NCI-H187 (cell line): ENCODE measurements at places on chromosomes 12 and 14.

GRCh38 chr12:67377541-67377940, 108.4 kb downstream of the CAND1 start:
- no peak for DNase-seq

GRCh38 chr14:26204728-26205479, 392.9 kb downstream of the NOVA1 start:
- DNase-seq = no peak

DNA sequence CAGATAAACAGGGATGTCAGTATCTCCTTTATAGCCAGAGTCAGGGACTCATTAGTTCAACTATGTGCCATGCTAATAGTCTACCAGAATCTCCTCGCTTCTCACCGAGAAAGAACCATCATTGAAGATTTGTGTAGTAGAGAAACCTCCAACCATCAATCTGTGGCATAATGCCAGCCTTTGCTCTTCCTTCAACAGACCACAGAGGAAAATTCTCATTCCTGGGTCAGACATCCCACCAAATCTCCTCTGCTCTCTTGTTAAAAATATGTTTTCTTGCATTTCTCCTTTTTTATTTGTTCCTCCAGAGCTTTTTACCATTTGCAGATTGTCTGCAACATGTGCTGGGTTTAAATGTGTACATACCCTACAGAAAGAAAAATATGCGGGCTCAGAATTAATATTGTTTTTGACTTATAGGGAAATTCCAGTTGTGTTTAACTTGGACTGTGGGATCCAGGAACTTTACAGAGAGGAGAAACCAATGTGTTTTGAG, 64.9 kb downstream of the LLPH start:
- no peak for DNase-seq

GRCh38 chr12:30440826-30441602, 254.7 kb downstream of the IPO8 start:
- DNase-seq = no peak

DNA sequence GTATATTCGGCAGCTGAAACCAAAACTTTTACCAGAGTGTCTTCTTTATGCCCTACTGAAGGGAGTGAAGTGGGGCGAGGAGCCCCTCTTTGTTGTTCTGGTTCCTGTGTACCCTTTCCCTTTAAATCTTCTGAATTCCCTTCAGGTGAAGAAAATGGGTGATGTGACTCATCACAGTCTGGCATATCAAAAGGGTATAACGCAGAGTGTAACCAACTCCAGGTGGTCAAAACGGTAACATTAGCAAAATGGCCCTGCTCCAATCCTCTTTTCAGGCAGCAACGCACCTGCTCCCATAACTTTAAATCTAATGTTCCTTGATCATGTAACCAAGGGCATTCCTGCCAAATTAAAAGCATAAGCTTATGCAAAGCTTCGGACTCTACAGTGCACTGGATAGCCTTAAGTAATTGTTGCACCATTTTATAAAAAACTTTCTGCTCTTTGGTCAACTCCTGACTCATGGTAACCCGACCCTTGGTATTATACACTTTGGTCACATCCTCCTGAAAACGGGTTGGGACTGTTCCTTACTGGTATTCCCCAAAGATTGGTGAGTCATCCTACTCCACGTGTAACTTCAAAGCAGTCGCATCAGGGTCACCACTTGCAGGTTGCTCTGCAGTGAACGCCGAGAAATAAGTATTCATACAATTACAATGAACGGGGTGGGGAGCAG, 83.1 kb downstream of the KCNMB4 start:
- DNase-seq = no peak

DNA sequence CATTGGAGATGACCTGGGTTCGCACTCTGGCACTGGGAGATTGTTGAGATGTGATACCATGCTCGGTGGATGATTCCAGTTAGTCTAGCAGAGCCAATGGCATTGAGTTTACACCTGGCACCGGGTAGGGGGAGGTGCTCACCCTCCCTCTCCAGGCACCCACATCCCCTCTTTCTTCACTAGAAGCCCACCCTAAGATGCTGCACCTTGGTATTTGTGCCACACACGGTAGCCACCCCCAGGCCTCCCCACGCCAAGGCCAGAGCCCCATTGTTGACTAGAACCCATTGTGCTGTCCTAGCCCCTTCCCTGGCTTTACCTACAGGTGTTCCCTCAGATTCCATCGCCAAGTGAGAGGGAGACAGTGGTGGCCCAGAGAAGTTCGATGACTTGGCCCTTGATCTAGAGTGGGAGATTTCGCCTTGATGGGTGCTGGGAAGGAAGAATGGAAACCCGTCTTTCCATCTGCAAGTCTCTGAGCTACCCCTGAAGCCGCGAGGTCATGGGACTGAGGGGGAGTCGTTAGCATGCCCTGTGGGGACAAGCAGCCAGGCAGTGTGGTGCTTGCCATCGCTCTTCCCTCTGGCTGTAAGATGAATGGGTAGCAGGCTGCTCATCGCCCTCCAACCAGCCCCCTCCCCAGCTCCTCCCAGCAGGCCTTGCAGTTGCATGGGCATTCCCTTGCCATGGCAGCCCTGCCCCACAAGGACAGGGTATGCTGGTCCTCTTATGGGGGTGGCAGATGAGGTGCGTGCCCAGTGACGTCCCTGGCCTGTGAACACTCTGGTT, 8.7 kb downstream of the CCND2 start:
- DNase-seq = no peak

DNA sequence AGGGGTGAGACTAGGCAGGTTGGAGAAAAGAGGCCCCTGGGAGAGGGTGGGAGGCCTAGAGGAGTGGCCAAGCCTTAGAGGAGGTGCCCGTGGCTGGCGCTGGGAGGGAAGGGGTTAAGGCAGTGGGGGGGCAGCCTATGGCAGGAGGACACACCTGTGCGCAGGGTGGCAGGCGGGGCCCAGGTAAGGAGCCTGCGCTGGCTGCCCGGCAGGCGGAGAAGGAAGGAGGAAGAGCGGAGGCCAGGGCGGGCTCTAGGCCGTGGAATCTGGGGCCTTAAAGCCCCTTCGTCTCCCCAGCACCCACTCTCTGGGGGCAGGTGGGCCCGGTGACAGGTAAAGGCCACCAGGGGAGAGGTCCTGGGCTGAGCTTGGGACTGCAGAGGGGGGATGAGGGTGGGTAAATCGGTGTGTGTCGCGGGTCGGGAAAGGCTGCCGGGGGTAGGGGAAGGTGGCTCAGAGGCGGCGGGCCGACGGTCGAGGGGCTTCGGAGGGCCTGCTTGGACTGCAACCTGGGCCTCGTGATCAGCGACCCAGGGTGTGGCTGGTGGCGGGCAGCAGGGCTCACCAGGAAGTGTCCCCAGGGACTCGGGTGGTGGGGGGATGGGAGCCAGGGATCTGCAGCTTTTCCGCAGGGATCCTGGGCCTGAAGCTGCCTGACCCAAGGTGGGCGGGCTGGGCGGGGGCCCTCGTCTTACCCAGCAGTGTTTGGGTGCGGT, 7.3 kb downstream of the PHB2 start:
- DNase-seq = peak; percentile 80

DNA sequence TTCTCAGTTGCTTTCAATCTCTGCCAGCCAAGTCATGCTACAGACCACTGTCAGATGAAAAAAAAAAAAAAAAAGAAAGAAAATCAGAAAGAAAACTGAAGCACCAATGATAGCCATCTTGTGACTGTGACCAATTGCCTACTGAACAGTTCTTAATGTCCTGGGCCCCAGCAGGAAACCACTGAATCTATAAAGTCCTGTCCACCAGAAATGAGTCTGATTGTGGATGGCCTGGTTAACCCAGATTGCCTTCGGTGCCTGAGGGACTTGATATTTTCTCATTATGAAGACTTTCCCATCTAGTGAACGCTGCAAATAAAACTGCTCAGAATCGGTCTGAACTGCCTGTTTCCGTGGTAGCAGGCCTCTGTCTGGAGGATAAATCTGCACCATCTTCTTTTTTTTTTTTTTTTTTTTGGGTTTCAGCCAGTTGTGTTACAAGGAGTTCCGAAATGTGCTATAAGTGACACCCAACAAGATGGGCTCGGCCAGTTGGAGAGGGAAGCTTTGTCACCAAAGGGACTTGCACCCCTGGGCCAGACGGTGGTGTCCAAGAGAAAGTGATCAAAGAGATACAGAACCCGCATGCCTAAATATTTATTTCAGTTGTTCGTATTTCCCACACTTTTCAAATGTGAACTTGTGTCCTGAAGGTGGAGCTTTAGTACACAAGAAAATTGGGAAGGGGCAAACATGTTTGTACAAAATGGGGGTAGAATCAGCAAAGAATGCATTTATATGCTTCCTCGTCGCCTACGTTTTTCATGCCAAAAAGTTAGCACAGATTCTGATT, 3.0 kb upstream of the PLXNC1 start:
- DNase-seq = no peak

GRCh38 chr14:99892406-99892805, 99.2 kb downstream of the EML1 start:
- DNase-seq = no peak

GRCh38 chr14:55103971-55104954, 24.8 kb upstream of the LGALS3 start:
- DNase-seq = no peak

- DNase-seq = no peak
Measured at GRCh38 chr14:97719931-97720330, 922.7 kb downstream of the VRK1 start.

GRCh38 chr14:91341751-91342154, 75.9 kb downstream of the CCDC88C start:
- no peak for DNase-seq

DNA sequence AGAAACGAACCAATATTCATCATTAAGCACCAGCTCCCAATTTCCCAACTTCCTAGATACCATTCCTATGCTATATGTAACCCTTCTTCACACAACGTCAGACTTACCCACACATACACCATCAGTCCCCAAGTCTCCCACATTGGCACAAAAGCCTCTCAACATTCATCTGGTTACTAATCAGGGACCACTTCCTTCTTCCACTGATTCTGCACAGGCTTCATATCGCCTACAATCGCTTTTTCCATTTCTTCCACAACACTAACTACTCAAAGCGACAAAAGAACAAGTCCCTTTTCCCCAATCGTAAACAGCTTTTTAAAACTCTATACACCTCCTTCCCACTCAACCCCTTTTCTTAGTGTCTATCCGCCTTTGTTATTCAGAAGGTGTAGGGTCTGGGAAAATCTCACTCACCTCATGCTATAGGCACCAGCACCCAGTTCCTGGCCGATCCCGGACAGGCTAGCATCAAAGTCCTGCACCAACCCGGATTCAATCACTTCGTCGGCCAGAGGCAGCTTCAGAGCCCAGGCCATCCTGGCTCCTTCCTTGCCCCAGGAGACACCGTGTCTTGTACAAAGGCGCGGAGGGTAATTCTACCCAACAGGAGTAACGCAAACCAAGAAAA, 936 bp downstream of the TFCP2 start:
- DNase-seq = no peak

GRCh38 chr12:116958402-116959197, 47.9 kb downstream of the FBXW8 start:
- no peak for DNase-seq

- DNase-seq = no peak
Measured at GRCh38 chr14:81784084-81784483, 250.4 kb upstream of the SEL1L start.

DNA sequence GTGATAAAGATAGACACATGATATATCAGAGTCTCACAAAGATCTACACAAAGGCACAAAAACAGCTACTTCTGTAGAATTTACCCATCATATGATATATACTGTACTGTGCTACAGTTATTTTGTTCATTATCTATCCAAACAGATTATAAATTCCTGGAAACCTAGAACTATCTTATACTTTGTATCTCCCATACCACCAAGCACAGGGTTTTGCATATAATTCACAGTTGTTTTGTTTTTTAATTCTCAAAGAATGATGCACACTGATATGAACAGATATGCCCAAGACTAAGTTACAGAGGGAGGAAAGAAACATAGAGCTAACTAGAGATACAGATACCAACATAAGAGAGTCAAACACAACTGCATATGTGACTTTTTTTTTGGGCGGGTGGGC, 3.4 kb downstream of the PRKAG1 start:
- no peak for DNase-seq

DNA sequence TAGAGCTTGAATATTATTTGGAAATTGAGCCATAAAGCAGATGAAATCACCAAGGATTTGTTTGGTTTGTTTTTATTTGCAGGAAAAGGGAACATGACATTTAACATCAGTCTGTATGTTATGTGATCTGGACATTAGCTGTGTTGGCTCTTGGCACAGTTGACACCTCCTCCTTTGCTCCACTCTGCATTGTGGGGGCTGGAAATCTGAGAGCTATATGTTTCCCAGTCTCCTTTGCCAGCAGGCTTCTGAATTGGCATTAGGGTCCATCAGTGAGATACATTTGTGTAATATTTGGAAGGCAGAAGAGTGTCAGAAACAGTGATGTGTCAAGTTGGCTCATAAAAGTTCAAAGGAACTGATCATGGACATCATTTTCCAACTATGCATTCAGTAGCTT, 322.1 kb upstream of the ATP2B1 start:
- DNase-seq = no peak

- no peak for DNase-seq
Measured at GRCh38 chr14:57297852-57298251, 29.1 kb downstream of the AP5M1 start.

DNA sequence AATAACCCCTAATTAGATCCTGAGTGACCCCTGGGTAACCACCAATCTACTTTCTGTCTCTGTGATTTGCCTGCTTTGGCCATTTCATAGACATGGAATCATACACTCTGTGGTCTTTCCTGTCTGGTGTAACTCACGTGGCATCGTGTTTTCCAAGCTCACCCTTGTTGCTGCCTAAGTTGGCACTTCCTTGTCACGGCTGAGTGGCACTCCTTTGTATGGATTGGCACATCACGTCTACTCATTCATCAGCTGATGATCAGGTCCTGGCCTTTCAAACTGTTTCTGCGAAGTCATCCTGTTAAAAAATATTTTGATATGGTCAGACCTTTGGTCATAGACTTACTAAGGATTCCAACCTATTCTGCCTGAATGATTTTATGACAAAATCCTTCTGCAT, 87.7 kb downstream of the GLT1D1 start:
- no peak for DNase-seq

DNA sequence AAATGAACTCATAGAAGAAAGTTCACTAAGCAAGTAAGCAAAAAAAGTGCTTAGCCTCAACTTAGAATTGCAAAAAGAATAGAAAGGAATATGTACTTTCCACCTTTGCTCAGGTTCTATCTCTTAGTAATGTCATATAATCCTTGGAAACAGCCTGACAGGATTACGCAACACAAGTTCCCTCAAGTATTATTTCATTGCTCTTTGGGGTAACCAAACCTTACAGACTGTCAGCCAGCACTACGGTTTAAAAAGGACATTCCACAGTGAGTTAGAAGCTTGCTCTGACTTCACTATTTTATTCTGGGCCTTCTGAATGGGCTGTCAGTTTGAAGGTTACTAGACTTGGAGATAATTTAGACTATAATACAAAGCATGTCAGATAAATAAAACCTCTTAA, 264.0 kb downstream of the ATXN7L3B start:
- no peak for DNase-seq

DNA sequence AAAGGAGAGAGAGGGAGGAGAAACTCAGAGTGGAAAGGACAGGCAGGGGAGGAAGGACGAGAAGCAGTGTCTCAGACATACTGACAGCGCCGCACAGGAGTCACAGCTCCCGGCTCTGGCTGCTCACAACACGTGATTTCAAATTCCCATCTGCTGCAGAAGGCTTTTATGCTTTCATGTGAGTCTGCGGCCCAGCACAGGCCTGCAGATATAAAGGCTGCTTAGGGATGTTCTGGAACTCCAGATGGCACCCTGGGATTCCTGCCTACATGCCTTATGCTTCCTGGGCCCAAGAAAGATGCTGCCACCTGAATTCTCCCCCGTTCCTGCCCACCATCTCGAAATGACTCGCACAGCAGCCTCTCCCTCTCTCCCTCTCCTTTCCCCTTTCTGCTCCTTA, 89.6 kb downstream of the NUAK1 start:
- DNase-seq = no peak

GRCh38 chr12:114274131-114274530, 131.8 kb downstream of the TBX5 start:
- no peak for DNase-seq

- DNase-seq = no peak
Measured at GRCh38 chr14:87679866-87680265, 313.1 kb downstream of the GALC start.
